ENCODE measurements at places on chromosomes 5 and 9.

- DNase-seq, result no peak
These were observed 156.3 kb downstream of the HMHB1 start for GRCh38 chr5:143968071-143968878.

DNA sequence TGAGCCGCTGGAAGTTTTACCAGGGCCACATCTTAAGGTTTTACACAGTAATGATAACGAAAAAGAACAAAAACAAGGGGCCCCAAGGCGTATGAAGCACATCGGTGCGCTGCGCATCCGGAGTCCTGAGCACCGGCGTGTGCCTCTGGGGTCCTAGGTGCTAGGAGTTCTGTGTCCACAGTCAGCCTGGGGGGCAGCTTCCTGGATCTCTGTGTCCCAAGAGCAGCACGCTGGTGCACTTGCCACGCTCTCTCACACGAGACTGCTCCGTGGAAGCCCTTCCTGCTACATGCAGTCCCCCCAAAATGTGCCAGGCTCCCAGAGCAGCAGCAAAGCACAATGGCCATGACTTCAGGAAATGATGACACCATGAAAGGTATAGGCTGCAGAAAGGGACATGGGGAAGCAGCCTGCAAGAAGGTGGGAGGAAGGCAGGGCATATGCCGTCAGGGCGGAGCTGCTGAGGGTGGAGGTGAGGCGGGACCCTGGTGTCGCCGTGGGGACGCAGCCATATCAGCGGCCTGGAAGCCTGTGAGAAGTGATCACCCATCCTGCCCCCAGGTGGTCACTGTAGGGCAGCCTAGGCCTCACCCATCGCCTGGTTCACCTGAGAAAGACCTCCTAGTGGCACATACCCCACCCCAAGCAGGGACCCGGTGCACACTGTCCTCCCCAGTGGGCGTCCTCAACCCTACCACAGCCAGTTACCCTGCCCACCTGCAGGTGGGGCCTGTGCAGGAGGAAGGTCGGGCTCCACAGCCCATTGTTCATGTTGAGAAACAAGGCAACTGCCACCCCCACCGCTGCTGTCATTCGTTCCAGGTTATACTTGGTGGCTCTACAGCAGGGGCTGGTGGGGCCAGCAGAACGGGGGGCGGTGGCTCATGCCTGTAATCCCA is 23.6 kb upstream of the SLC6A3 start:
- no peak for DNase-seq

GRCh38 chr5:150329038-150329437 is 26.3 kb upstream of the ARSI start:
- no peak for DNase-seq

GRCh38 chr5:127957183-127957582 is 126.4 kb upstream of the SLC12A2 start:
- no peak for DNase-seq

GRCh38 chr5:110290542-110290941 is 435.9 kb downstream of the TMEM232 start:
- no peak for DNase-seq

GRCh38 chr9:112087506-112087905 is 87.6 kb downstream of the SUSD1 start:
- no peak for DNase-seq

- no peak for DNase-seq
These were observed 18.3 kb upstream of the FCHO2 start for GRCh38 chr5:72937517-72938061.

- DNase-seq, result no peak
These were observed 543.3 kb downstream of the RAB3C start for GRCh38 chr5:59126016-59126707.

- no peak for DNase-seq
These were observed 1.9 kb upstream of the MRPS2 start for GRCh38 chr9:135498381-135499126.

DNA sequence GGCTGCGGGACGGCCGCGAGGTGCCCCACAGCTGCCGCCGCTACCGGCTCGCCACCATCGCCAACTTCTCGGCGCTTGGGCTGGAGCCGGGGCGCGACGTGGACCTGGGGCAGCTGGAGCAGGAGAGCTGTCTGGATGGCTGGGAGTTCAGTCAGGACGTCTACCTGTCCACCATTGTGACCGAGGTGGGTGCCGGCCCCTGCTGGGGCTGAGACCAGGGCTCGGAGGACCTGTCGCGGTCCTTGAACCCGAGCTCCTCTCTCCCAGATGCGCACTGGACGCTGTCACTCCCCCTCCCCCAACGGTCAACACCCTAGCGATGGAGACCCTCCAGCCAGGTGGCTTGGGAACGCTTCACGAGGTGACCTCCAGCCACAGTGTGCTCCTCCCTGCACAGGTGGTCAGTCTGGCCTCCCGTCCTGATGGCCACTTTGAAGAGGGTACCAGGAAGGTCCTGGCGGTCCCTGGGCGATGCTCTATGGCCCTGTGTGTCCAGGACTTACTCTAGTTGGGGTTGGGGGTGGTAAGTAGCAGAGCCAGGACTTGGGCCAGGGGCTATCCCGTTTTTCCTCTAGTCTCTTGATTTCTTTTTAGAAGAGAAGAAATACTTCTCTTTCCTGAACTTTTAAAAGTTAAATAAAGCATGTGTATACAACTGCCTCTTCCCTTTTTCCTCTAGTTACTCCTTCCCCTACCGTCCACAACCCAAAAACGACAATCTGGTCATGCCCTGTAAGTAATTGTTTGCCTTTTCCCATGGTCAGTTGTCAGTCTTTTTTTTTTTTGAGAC is 866 bp downstream of the SLC22A5 start:
- no peak for DNase-seq

- DNase-seq, result no peak
These were observed 12.4 kb downstream of the TNFAIP8 start for GRCh38 chr5:119368238-119368630.

GRCh38 chr5:155106221-155106620 is 92.7 kb downstream of the KIF4B start:
- no peak for DNase-seq

- DNase-seq, result no peak
These were observed 433.9 kb upstream of the ZNF608 start for GRCh38 chr5:125180231-125180829.

Measured in effector memory CD4-positive, alpha-beta T cell (primary cell).